ENCODE measurements at places on chromosomes 6 and 20.
A peak's percentile ranks its signal among the peaks of the same experiment; 100 is the strongest.

- DNase-seq = peak; percentile 89
Measured at GRCh38 chr6:138403801-138404665, at the start of gene HEBP2. Gene HEBP2 (plus strand): TSS chr6:138404223. CDS start chr6:138404496, 273 bp downstream.

DNA sequence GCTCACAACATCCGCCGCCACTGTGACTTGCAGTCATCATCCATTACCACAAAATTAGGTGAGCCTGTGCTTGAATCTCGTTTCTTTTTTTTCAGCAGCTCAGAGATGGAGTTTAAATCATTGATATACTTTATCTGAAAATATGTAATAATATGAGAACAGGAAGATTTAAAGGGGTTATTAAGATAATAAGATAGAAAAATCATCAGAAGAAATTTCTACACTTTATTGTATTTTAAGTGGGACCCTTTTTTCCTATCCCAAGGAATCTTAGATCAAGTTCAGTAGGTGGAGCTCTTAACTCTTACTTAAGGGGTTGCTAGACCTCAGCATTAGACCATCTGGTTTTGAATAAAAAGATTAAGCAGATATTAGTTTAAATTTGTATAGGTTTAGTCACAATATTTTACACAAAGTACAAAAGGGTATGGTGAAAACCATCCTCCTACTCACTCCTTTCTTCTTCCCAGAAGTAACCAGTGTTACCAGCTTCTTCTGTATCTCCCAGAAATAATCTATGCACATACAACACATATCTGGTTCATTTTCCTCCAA lies 9.4 kb upstream of the NCOA7 start:
- peak; percentile 38 for DNase-seq

GRCh38 chr6:37168811-37169495 lies 999 bp upstream of the PIM1 start:
- DNase-seq = no peak

GRCh38 chr6:157438611-157439111 lies 57.7 kb downstream of the ZDHHC14 start:
- DNase-seq = no peak

DNA sequence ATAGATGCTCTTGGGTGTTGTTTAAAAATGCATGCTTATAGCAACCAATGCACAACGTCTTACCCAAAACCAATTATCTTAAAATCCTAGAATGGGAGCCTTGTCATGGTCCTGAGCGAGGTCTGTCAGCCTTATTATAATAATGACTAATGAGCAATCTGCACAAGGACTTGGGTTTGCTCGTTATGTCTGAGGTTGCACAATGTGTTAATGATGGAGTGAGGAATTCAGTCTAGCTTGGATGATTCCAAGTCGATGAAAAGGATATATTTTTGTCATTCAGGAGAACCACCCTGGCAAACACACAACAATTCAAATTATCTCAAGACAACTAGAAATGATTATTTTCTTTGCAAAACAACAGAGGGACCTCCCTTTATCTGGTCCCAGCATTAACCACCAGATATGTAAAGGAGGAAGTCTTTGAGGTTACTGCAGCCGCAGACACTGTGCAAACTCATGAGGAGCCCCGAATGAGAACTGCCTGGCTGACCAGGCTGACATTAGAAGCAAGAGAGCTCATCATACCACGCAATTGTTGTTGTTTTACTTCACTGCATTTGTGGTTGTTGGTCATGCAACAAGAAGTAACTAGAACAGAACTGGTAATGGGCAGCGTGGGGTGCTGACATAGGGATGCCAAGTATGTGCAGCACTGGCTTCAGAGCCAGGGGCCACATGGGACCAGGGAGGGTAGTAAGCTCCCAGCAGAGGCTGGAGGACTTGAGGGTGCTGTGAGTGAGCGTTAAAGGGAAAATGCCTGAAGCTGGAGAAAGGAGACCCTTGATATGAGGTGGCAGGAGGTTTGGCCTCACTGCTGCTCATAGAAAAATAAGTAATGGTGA lies 488.3 kb downstream of the CDH26 start:
- no peak for DNase-seq

GRCh38 chr20:2402271-2402980 lies 21.7 kb downstream of the TGM6 start:
- DNase-seq = no peak

GRCh38 chr20:59743767-59744485 lies 139.6 kb downstream of the PHACTR3 start:
- no peak for DNase-seq

GRCh38 chr6:34030831-34031624 lies 114.9 kb downstream of the GRM4 start:
- DNase-seq = no peak

DNA sequence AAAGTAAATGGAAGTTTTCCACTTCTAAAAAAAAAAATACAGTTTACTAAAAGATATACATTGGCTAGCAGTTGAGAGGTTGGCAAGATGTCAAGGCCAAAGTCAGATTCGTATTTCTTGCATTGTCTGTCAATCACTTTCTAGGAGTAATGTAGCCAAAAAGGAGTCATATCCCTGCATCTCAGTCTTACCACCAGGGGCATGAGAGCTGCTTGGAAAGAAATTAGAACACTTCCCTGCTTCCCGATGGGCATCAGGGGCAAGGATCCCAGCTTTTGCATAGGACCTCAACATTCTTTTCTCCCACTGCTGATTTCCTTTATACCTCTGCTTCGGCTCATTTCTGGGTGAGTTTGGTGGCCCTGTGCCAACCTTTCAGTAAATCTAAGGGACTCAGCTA lies 581.0 kb upstream of the MAP3K7 start:
- no peak for DNase-seq

DNA sequence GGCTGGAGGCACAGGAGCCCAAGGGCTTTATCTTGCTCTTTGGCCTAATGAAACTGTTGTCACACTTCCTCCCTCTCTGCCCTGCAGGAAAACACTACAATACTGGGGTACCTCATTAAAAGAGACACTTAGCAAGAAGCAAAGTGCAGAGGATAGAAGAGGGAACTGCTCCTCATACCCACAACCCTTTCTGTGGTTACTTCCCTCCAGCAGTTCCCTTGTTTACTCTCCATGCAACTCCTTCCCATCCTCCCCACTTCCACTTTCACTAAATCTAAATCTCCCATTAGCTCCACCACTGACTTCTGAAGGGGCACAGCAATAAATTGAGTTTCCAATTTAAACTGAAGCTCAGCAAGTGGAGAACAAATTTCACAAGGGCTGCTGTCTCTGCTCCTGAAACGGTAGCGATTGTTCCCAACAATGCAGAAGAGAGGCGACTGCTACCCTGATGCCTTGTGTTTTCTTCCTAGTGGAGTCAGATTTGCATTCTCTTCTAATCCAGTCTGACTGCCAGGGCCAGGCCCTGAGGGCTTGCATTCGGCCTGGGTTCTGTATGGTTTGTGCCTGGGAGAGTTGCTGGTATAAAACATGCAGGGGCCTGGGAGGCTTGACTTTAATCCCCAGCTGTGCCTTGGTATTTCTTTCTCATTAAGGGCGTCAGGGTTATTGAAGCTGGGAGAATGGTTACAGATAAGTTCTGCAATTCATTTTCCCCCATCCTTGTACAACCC lies 454.7 kb downstream of the TFAP2B start:
- DNase-seq = no peak
